ENCODE measurements at places on chromosomes 6 and 20.
A peak's percentile ranks its signal among the peaks of the same experiment; 100 is the strongest.

DNA sequence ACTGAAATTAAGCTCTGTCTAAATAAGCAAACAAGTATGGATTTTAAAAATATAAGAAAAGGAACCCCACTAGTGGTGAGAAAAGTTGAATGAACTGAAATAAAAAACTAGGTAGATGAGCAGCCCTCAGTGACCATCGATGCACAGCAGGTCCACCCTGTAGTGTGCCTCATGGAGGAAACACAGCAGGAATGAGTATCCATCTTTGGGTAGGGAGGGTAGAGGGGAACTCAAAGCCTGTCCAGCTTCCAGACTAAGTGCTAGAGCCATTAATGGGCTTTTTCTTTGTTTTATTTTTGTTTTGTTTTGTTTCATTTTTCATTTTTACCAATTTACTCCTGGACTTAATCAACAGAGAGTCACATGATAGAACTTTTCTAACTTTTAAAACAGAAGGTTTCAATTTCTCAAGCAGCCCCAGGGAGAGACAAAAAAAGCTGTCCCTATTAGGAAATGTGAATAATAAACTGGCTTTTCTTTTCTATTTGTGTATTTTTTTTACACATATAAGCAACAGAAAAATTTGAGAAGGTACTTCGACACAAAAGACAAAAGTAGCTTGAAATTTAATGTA is 700.6 kb downstream of the HACE1 start:
- no peak for DNase-seq

DNA sequence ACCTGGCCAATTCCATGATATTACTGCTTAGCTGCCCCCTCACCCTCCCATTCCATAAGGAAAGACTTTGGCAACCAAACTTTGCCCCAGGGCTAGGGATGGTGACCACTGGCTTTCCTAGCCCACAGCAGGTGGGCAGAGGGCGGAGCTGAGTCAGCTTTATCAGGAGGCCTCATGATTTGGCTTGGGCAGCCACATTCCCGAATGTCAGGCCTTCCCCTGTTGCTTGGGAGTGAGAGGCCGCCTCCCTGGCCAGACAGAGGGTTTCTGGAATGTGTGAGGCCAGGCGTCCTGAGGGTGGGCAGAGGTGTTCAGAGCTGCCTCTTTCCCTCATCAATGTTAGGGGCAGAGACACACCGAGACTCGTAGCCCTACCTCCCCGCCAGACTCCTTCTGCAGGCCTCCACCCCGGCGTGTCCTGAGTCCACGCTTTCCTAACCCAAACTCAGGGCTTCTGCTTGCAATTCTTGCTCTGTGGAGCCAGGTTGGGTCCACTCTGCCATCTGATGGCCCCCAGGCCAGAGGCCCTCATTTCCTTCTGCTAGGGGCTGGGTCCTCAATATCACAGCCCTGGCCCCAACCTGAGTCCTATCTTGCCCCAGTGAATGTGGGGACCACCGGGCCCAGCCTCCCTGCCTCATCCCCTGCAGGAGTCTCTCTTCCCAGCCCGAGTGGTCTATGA is 19.3 kb downstream of the UQCC2 start:
- DNase-seq = peak; percentile 30

DNA sequence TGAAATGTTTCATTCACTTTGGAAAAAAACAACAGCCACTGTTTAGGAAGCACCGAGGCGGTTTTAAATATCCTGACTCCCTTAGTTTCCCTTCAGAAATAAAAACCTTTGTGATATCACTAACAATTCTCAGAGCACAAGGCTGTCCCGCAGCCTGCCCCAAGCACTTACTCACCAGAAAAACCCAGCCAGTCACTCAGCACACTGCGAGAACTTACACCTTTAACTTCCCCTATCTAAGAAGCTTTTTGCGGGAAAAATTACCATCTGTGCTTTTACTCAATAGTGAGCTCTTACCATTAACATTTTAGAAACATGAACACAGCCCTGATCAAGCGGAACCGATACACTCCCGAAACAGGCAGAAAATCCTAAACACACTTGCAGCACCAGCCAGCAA is 9.3 kb downstream of the ZBTB46 start:
- DNase-seq = no peak

DNA sequence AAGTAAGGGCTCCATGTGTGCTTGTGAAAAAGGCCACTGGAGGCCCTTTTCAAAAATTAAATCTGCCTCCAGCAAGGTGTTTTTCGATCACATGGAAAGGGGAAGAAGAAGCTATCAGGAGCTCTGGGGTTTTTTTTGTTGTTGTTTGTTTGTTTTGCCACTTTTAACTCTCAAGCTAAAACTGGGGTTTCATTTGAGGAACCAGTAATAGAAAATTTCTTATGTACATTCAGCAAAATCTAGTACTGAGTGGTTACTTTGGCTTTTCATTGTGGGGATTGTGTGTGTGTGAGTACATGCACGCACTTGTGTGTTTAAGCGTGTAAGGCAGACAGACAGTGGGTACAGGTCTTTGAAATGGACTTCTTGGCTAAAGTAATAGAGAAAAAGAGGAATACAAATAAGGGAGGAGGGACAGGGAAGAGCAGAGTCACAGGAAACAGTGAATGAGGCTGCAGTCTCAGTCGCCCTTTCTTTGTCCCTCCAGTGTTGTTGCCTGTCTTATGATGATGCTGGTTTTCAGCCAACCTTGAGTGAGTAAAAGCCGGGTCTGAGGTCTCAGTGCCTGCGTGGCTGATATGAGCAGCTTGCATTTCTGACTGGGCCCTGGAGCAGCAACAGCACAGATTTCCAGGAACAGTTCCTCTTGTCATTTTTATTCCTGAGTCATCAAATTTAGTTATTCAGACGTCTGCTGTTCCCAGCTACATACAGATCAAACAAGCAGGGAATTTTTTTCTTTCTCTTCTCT is 26.2 kb downstream of the SLC16A10 start:
- DNase-seq = no peak

GRCh38 chr6:34909320-34909883 is 20.3 kb downstream of the ANKS1A start:
- no peak for DNase-seq

DNA sequence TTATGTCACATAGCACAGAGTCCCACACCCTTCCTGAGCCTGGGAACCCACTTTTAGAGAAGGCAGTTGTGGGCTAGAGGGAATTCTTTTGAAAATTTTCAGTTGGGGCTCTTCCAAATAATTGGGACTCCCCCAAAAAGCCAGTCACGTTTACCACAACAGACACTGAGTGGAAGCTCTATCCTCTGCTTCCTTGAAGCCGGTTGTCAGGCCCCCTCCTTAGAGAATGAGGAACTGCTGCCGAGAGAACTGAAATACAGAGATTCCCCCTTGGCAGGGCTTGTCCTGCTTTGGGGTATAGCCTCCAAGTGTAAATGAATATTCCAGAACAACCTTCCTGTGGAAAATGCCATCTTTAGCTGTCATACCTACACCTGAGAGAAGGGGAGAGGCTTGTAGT is 2.7 kb upstream of the JAG1 start:
- DNase-seq = no peak

- DNase-seq = no peak
Observed at GRCh38 chr20:10319855-10320254, 101.2 kb downstream of the SNAP25 start.

DNA sequence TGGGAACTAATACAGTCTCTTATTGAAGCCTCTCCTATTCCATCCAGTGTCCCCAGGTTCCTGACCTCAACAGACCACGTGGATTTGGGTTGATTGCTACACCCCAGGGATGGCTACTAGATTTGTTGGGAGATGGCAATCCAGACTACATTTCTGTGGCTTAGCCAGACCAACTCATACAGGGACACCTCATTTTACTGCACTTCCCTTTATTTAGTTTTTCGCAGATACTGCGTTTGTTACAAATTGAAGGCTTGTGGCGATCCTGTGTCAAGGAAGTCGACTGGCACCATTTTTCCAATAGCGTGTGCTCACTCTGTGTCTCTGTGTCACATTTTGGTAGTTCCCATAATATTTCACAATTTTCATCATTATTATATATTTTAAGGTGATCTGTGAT is 10.3 kb upstream of the MTRF1L start:
- no peak for DNase-seq

DNA sequence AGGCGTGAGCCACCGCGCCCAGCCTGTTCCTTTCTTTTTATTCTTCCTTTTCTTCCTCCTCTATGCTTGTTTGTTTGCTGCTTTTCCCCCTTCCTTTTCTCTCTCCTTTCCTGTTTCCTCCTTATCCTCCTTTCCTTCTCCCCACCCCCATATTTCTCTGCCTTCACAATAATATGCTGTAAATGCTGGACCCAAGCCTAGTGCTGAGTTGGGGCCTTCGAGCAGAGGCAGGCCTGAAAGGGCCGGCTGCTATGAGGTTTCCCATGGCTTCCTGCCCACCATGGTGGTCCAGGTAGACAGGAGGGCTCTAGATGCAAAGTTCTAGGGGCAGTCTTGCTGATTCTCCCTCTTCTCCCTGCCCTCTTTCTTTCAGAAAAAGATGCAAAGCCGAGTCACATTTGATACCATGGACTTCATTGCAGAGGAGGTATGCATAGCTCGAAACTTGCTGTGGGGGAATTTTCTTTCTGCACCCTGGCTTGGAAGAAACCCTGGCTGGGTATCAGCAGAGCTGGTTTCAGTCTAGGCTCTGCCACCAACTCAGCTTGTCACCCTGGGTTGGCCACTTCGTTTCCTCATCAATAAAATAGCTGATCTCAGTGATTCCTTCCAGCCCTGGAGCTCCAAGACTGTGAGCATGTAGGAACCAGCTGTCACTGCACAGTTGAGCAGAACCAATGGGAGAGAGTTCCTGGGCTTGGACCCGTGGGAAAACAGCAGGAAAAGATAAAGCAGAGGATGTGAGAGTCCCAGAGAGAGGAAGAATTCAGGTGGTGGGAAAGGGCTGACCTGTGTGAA is 7.4 kb downstream of the CNBD2 start:
- no peak for DNase-seq

- DNase-seq = no peak
Observed at GRCh38 chr20:61760321-61760720, 305.4 kb downstream of the TAF4 start.

- DNase-seq = no peak
Observed at GRCh38 chr6:1820165-1820564, 210.4 kb downstream of the FOXC1 start.

DNA sequence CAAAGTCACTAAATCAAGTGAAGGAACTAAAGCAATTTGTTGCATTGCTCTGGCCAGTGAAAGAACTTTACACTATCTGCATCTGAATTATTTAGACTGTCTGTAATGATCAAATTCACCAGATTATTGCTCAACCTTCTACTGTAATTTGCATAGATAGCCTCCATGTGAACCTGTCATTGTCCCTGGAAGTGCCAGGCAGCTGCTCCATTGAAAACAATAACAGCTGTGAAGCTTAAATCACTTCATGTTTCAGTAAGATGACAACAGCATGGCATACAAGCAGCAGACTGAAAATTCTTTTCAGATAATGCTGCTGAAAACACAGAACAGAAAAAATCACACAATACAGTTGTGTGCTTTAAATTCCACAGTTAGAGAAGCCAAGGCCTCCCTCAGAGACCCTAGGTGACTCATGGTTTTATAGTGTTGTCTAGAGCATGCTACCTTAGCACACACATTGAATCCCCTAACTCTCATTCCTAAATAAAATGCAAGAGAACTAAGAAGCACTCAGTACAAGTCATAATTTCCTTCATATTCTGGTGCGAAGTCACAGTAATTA is 248.9 kb downstream of the TPBG start:
- DNase-seq = no peak

DNA sequence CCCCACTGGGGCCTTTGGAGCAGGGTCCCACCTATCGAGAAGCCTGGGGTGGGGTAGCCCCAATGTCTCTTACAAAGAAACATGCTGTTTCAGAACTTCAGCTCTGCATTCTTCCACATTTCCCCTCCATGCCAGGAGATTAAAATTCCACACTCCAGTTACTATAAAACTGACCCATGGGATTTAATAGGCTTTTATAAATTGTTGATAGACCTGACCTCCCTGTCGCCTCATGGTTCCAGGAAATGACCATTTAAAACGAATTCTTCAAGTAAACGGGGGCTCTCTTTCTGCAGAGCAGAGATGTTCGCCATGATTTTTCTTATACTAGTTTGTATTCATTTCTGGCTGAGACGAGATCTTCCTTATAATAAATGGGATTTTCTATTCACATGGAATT is 19.3 kb downstream of the RIN2 start:
- DNase-seq = no peak

DNA sequence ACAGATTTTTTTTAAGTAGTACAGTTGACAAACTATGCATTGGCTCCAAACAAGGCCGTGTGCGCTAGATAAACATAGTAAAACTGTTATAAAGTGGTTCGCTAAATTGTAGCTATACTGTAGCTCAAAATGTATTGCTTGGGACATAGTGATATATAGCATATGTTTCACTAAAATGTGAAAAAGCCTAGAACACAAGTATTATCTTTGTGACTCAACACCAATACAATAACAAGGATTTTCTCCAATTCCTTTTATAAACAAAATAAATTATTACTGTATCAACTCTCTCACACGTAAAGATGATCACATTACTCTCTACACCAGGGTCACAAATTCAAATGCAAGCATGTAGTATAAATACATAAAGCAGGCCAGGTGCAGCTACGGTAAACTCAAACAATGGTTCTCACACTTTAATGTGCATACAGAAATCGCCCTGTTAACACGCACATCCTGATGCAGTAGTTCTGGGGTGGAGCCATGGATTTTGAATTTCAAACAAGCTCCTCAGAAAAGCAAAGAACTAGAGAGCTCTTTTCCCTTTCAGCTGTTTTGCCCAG is 214.6 kb downstream of the GMDS start:
- DNase-seq = no peak

DNA sequence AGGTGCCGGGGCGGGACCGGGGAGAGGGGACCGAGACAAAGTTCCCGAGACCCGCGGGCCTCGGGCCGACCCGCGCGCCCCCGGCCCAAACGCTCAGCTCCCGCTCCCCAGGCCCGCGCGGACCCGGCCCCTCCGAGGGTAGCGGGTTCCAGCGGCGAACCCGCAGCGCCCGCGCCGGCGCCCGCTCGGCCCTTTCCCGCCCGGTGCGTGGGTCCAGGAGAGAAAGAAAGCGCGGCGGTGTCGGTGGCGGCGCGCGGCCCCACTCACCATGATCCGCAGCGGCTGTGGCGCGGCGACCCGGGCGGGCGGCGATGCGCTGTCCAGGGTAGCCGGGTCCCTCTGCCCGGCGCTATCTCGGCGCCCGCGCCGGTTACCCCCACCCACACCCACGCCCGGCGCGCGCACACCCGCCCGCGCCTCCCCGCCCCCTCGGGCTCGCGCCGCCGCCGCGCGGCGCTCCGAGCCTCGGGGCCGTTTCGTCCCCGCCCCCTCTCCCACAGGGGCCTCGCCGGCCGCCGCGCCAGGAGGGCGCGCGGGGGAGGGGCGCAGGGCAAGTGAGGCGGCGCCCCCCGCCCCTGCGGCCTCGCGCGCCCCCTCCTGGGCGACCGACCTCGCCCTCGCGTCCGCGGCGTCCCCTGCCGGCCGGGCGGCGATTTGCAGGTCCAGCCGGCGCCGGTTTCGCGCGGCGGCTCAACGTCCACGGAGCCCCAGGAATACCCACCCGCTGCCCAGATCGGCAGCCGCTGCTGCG is at the start of gene ELOVL2:
ELOVL2 (minus strand) TSS at position 345 of the 751 bp plus-strand sequence; CDS start at position 270, 75 bp downstream.
- peak; percentile 70 for DNase-seq

GRCh38 chr6:168274037-168274952 is 45.3 kb downstream of the DACT2 start:
- no peak for DNase-seq

All from WTC11 (cell line).